Breast epithelium (tissue), 4 donors: ENCODE measurements at places on chromosomes 6 and 20. TPM values are rescaled to one million over a fixed set of nuclear protein-coding genes. Genes with fewer than 3 reads are reported as not detected.

DNA sequence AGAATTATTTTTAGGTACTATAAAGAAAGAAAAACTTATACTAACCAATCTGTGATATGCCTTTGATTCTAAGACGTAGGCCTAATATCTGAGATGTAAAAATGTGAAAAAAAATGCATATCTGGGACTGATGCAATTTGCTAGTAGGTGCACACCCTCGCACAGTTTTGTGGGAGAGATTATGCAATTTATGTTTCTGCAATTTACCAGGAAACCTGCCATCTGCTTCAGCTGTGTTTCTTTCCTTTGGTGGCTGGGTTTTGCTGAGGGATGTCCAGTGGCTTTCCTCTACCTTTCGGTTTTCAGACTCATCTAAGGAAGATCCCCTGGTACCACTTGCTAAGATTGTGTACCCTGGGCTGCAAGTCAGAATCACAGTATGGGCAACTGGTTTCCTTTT, 186.9 kb downstream of the ZFP64 start:
- H3K4me3 ChIP-seq: no peak overlapping the region
- no peaks in the 10 kb centered on the region for H3K27me3 ChIP-seq
- H3K4me1 ChIP-seq: no peaks in the 10 kb centered on the region
- no peak for DNase-seq
- no peaks in the 10 kb centered on the region for H3K36me3 ChIP-seq

DNA sequence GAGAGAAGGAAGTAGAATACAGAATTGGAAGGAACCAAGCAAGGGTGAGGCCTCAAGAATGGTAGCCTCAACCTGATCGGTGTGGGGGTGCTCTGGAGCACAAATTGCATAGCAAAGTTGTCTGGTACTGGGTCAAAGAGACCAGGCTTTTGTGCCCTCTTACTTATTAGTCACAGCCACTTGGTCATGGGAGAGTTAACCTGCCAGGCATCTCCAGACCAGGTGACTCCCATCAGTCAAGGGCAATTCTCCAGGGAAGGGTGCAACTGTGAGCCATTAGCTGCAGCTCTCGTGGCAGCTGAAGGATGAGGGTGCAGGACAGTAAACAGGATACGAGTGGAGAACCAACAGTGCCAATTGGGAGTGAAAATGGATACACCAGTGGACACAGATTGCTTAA, 47.7 kb upstream of the PLCB4 start:
- no peaks in the 10 kb centered on the region for H3K4me1 ChIP-seq
- no peak overlapping the region for H3K4me3 ChIP-seq
- no peaks in the 10 kb centered on the region for H3K27me3 ChIP-seq

DNA sequence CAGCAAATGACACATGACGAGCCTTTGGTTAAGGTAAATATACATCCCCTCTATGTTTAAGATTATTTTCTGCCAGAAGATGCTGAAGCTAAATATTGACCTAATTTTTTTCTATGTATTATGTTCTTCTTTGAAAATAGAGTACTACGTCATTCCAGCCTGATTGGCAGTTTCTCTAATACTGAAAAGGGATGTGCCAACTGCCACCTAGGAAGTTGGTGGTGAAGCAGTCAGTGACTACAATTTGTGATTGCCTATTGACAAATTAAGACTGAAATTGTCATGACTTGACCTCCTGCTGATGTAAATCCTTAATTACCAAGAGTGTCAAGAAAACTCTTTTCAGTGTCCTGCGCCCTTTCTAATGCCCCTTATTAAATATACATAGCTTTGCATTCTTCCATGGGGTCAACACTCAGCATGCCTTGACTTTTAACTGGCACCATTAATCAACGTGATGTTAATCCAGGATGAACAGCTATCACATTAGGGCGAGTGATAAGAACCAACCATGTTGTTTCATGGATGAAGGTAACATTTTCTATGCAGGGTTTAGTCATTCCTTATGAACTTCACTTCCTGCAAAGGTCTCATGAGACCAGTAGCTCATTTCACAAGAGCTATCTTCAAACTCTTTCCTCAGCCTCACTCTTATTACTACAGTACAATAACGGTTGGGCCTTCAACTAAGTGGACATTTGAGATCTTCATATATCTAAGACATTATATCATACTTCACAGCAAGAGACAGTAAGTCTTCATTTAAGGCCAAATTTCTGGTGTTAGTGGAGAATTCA, 22.5 kb upstream of the SGK1 start:
- H3K27me3 ChIP-seq: no peaks in the 10 kb centered on the region
- no peaks in the 10 kb centered on the region for H3K4me1 ChIP-seq
- H3K27ac ChIP-seq: no peak overlapping the region
- H3K36me3 ChIP-seq: no peaks in the 10 kb centered on the region

DNA sequence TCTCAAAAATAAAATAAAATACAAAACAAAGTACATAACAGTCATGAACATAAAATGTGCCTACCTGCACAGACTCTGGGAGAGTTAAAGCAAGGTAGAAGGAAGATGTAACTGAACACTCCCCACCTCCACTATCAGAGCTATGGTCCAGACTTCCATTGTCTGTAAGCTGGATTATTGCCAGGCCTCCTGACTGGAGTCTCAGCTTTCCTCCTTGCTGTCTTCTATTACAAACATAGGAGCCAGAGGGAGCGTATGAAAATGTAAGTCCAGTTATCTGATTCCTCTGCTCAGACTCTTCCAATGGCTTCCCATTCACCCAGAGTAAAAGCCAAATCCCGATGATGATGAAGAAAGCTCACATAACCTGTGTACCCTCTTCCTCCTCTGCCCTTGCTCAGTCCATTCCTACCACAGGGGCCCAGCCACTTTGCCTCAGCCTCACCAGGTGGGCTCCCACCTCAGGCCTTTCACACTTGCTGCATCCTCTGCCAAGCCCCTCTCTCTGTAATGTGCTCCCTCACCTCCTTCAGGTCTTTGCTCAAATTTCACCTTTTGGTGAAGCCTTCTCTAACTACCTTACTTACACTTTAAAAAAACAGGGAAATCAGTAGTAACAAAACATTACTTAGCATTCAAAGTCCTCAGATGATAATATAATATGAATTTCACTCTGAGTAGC, 194.1 kb downstream of the RIMS1 start:
- no peaks in the 10 kb centered on the region for H3K27me3 ChIP-seq
- H3K36me3 ChIP-seq: no peaks in the 10 kb centered on the region
- H3K4me1 ChIP-seq: no peaks in the 10 kb centered on the region
- no peak overlapping the region for H3K27ac ChIP-seq
- no peak for DNase-seq

DNA sequence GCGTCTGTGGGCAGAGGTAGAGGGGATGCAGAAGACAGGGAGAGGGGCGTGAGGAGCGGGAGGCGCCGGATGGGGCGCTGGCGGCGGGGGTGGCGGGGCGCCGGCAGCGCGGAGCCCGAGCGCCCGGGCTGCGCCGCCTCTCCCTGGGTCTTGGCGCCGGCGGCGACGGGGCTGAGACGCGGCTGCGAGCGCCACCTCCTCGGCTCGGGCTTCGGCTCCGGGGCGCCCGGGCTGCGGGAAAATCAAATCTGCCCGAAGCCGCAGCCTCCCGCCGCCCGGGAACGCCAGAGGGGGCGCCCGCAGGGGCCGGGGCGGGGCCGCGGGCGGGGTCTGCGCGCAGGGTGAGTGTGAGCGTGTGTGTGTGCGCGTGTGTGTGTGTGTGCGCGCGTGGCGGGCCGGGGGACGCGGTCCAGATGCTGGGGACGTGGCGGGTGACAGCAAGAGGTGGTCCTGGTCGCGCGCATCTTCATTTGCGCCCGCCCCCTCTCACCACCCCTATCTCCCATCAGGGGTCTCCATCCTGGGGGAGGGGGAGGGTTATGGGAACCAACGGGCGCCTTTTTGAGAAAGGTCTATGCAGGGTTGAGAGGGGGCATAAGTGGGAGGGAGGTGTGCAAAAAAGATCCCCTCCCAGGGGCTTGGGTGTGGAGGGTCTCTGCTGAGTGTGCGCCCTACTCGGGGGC, 646 bp upstream of the CPNE5 start:
- DNase-seq: no peak
- peaks cover 5% of the 10 kb centered on the region for H3K4me1 ChIP-seq
- H3K27me3 ChIP-seq: no peaks in the 10 kb centered on the region
- H3K27ac ChIP-seq: no peak overlapping the region

- H3K4me3 ChIP-seq: peak overlapping the region; percentile 39
- H3K27ac ChIP-seq: peak overlapping the region; percentile 30
- no peak for DNase-seq
- H3K36me3 ChIP-seq: no peaks in the 10 kb centered on the region
Observed at GRCh38 chr6:136037876-136038460, 186.5 kb downstream of the PDE7B start.

DNA sequence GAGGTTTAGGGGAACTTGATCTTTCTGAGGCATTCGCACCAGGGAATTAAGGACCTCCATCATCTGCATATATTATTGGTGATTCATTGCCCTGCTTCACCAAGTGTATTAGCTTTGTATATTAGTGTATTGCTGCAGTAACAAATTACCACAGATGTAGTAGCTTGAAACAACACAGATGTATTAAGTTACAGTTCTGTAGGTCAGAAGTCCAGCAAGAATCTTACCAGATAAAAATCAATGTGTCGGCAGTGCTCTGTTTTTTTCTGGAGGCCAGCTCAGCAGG, 65.8 kb downstream of the HMGN3 start:
- no peak overlapping the region for H3K27ac ChIP-seq
- H3K4me3 ChIP-seq: no peak overlapping the region
- no peaks in the 10 kb centered on the region for H3K4me1 ChIP-seq

GRCh38 chr6:152268846-152269442, 368.2 kb downstream of the SYNE1 start:
- no peak overlapping the region for H3K27ac ChIP-seq
- H3K36me3 ChIP-seq: no peaks in the 10 kb centered on the region
- H3K27me3 ChIP-seq: no peaks in the 10 kb centered on the region
- no peak for DNase-seq
- peaks cover 7% of the 10 kb centered on the region for H3K4me1 ChIP-seq
- H3K4me3 ChIP-seq: no peak overlapping the region

DNA sequence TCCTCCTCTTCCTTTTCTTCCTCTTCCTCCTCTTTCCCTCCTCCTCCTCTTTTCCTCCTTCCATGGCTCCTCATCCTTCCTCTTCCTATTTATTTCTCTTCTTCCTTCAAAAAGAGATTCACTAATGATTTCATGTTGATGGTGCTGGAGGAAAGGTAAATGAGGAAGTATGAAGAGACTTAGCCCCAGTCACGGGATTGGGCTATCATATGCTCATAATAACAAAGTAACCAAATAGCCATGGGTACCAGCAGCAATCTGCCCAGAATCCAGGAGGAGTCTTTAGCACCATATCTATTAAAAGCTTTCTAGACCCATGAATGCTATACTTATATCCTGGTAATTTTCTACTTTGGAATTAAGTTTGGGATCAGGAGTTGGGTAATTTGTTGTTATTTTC, 910.9 kb upstream of the MAP3K7 start:
- H3K4me1 ChIP-seq: no peaks in the 10 kb centered on the region
- no peak overlapping the region for H3K27ac ChIP-seq
- no peak for DNase-seq
- H3K4me3 ChIP-seq: no peak overlapping the region

PDYN gene
- total RNA-seq: not detected

- no peaks in the 10 kb centered on the region for H3K27me3 ChIP-seq
- H3K4me1 ChIP-seq: no peaks in the 10 kb centered on the region
- no peaks in the 10 kb centered on the region for H3K36me3 ChIP-seq
- no peak for DNase-seq
- no peak overlapping the region for H3K27ac ChIP-seq
- no peak overlapping the region for H3K4me3 ChIP-seq
Observed at GRCh38 chr6:24631671-24632070, 14.3 kb downstream of the KIAA0319 start.

GLP1R gene
- total RNA-seq: 0.33 TPM

DNA sequence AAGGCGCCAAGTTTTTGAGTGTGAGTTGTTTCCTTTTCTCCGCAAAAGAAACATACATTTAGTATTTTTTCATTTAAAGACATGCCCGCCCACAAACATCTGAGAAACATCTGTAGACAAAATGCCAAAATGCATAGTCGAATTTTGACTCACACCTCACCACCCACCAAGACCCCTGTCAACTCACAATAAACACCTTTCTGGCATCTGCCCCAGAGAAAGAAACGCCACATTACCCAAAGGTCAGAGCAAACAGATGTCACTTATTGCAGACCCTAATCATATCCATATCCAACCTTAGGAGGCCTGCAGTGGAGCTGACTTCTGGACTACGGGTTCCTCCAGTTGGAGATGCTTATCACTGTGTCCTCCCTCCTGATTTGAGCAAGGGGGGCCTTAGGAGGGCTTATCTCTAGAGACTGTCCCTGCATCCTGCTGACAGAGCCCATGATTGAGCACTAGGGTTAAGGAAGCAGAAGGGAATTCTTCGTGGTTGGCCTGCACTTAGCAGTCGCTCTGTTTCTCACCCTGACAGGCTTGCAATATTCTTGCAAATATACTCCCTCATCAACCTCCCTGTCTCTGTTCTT, 90.5 kb upstream of the TBX18 start:
- H3K27ac ChIP-seq: no peak overlapping the region
- H3K36me3 ChIP-seq: no peaks in the 10 kb centered on the region
- no peaks in the 10 kb centered on the region for H3K27me3 ChIP-seq
- DNase-seq: no peak
- H3K4me1 ChIP-seq: no peaks in the 10 kb centered on the region
- no peak overlapping the region for H3K4me3 ChIP-seq

DNA sequence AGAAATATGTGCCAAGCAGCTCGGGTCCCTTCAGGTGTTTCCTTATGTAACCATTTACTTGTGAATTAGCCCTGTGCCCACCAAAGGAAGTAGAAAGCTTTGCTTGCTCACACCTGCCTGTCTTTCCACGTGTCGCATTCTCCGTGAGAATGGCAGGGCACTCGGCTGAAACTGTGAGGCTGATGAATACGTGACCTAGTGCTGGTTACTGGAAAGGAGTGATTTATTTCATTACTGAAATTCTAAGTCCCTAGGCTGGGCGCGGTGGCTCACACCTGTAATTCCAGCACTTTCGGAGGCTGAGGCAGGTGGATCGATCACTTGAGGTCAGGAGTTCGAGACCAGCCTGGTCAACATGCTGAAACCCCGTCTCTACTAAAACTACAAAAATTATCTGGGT, 45.9 kb upstream of the TULP1 start:
- H3K36me3 ChIP-seq: no peaks in the 10 kb centered on the region
- no peak overlapping the region for H3K4me3 ChIP-seq
- H3K4me1 ChIP-seq: no peaks in the 10 kb centered on the region
- DNase-seq: no peak
- H3K27ac ChIP-seq: no peak overlapping the region
- H3K27me3 ChIP-seq: no peaks in the 10 kb centered on the region

- DNase-seq: no peak
- no peaks in the 10 kb centered on the region for H3K27me3 ChIP-seq
- H3K4me3 ChIP-seq: no peak overlapping the region
Observed at GRCh38 chr20:35651958-35652357, 12.7 kb downstream of the CPNE1 start.

GRCh38 chr6:84459401-84459800, 232.0 kb upstream of the CEP162 start:
- no peak overlapping the region for H3K27ac ChIP-seq
- H3K27me3 ChIP-seq: no peaks in the 10 kb centered on the region
- H3K4me3 ChIP-seq: no peak overlapping the region
- DNase-seq: no peak
